Hematopoietic multipotent progenitor cell (in vitro differentiated cells): ENCODE measurements at places on chromosomes 16 and 17.

DNA sequence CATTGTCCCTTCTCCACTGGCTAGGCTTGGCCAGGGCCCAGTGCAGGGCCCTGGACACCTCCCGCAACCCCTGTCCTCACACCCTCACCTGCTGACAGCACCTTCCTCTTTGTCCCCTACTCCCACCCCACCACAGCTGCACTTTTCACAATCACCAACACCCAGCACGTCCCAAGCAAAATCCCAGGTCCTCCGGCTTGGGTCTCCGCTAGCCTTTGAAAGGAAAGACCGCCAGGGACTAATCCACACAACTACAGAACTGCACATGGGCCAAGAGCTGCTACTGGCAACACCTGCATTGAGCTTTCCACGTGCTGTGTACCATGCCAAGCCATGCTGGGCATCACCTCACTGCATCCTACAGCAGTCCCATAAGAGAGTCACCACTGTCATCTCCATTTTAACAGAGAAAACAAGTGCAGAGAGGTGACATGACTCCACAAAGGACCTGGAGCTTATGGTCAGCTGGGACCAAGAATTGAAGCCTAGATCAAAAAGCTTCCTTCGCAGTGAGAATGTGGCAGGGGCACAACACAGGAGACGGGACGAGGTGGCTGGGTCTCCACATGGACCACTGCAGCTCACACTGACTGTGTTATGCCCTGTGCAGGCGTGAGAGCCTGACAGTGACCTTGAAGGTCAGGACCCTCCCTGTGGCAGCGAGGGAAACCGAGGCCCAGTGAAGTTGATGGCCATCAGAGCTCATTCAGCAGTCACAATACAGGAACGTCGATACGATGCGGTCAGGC is 22.5 kb downstream of the FBXO31 start:
- no peak for DNase-seq

DNA sequence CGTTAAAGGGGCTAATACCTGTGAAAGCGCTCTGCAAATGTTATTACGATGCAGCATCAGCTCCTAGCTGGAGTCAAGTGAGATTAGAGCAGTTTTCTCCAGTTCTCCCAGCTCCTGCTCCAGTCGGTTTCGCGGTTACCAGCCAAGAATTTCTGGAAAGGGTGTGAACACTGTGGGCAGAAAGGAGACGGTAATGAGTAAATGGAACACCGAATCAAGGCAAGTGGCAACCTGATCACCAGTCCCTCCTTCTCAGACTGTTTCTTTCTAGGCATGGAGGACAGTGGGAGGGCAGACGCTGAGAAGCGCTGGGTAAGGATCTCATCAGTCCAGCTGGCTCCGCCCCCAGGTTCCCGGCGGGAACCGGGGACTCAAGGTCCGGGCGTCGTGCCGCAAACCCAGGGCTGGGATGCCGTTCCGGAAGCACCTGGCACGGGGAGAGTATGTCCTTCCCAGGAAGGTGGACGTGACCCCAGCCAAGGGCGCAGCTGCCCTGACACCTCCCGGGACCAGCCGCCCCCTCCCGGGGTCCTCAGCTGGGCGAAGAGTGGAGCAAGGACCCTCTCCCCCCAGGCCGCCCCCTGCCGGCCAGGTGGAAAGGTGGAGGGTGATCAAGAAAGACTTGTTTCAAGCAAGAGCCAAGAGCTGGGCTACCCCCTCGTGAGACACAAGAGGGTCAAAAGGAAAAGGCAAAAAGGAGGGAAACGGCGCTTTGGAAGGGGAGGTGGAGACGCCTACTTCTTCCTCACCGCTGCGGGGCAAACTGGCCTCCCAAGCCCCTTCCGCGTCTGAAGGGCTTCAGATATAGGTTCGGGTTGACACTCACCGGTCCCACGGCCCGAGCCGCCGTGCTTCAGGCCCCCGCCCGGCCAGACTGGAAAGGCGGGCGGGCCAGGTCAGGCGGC is 481 bp downstream of the MYO19 start:
- peak; percentile 41 for DNase-seq

GRCh38 chr17:64174686-64175456 is 44.9 kb upstream of the ERN1 start:
- peak; percentile 36 for DNase-seq

DNA sequence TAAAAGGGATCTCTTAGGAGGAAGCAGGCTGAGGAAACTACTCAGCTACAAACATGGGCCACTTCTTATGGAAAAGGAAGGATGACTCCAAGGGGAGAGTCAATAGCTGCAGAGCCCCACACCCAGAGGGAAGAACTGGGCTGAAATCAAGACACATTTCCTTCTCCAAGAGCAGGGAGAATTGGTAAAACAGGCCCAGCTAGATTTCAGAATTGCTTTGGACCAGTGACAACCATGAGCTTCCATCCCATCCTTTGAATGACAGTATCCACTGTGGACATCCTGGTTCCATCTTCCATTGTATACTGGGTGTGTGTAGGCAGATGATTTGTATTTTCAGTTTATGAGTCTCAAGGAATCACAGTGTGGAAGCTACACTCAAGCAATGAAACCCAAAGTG is 267.5 kb downstream of the IRF8 start:
- DNase-seq = no peak

DNA sequence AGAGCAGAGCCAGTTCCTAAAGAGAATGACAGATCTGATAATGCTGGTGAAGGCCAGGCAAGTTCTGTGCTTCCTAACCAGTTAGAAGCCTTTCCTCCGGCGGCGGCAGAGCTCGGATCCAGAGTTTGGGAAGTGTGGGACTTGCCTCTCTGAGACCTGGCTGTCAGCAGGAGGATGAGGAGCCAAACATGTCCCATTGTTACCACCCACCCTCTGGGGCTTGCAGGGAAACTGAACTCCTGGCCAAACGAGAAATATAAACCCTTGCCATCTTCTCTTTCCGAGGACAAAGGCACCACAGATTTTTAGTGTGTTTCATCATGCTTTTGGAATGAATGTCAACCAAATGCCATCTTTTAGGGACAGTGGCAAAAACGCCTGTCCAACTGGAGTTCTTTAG is 80.2 kb upstream of the SMURF2 start:
- no peak for DNase-seq

GRCh38 chr17:43216369-43216761 is 4.7 kb downstream of the TMEM106A start:
- DNase-seq = no peak

- DNase-seq = no peak
Measured at GRCh38 chr16:49488336-49488735, 114.7 kb downstream of the C16orf78 start.

DNA sequence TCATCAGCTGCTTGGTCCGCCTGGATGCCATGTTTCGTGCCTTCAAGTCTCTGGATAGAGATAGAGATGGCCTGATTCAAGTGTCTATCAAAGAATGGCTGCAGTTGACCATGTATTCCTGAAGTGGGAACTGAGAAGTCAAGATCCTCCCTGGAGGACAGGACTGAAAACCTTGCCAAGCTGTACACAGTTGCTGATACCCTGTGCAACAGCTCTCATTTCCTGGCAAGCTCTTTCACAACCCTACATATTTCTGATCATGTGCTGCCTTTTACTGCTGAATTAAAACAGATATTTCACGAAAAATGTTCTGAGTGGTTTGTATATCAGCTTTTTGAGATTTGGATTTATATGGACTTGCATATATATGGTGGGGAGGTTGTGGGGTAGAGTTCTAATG is 898 bp downstream of the CAPNS2 start:
- DNase-seq = no peak

GRCh38 chr17:70446446-70446845 is 277.1 kb downstream of the KCNJ2 start:
- no peak for DNase-seq

DNA sequence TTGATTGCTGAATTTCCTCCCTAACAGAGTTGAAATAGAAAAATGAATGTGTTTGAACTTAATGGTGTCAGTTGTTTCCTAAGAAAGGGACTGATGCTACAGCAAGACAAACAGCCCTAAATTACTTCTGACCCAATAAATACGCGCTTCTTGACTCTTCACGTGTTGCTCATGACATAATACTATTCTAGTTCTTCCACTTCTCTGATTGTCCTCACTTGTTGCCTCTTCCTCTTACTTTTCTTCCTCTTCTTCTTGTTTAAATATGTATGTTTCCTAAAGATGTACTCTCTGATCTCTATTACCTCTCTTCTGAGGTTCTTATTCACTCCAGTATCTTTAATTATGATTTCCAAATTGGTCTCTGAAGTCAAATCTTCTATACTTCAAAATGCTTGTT is 32.4 kb downstream of the RNF43 start:
- DNase-seq = no peak

- DNase-seq = no peak
Measured at GRCh38 chr16:27066668-27067537, at the start of gene C16orf82. TSS of gene C16orf82 (plus strand) at chr16:27066927.

DNA sequence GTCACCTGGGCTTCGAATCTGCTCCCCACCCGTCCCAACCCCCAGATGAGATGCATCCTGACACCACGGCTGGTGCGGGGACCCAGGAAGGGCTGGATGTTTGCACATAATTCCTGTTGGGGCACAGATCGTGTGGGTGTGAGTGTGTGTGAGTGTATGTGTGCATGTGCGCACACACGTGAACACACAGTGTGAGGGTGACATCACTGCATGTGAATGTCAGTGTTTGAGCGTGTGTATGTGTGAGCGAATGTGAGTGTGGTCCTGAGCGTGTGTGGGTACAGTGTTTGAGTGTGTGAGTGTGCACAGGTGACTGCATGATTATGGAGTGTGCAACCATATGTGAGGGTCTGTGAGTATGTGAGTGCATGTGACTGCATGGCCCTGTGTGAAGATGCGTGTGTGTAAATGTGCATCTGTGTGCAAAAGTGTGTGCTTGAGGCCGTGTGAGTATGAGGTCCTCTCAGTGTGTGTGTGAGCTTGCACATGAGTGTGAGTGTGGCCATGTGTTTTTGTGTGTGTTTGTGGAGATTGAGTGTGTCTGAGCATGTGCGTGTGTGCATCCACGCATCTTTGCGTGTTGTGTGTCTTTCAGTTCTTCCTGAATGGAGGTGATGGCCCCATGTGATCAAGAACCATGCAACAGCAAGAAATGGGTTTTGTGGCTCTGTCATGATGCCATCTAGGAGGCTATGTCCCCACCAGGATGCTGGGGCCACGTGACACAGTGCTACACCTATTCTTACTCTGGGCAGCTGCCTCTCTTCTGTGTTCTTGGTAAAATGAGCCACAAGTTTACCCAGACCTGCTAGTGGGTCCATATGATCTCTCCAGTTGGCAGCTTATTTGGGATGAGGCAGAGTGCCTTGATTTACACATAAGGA is 70.5 kb upstream of the GCSH start:
- no peak for DNase-seq

DNA sequence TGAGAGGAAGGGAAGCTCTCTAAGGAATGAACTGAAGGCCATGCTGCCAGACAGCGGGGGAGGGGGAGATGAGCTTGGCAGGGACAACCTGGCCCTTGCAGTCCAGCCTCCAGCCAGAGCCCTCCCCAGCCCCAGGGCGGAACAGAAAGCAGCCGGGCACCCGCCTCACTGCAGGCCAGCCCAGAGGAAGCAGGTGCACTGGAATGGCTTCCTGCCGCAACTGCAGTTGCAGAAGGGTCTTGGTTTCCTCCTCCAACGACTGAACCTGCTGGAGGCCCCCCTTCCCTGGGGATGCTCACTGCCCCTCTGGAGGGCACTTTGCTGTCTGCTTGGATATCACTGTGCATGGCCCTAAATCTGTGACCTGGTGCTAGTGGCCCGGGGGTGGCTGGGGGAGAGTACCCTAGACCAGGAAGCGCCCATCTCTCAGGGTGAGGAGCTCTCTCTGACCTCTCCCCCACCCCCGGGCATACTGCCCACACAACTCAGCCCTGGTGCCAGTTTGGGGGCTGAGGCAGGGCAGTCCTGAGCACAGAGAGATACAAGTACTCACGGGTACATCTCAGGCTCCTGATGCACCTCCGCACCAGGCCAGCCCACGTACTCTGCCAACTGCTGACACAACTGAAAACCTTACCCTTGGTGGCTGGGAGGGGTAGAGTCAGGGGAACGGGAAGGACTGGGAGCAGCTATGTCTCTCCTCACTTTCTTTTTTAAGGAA is 41.1 kb downstream of the MYO18A start:
- DNase-seq = peak; percentile 59

- DNase-seq = no peak
Measured at GRCh38 chr16:76931186-76931585, 259.8 kb upstream of the MON1B start.

DNA sequence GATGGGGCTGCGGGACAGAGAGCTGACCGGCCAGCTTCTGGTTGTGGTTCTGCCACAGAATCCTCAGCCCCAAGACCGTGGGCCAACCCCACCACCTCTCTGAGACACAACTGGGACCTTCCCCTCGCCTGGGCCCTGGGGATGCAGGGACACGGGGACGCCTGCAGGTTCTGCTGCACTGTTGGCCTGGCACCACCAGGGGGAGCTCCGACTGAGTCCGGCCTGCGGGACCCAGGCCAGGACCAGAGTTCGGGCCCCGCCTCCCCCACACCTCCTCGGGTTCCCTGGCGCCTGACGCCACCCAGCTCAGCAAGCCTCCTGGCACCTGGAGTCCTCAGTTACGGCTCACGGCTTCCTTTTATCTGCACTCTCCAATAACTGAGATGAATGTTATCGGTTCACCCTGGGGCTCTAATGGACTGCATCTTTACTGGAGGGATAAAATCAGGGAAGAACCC is 27.3 kb downstream of the TBC1D16 start:
- DNase-seq = peak; percentile 71

DNA sequence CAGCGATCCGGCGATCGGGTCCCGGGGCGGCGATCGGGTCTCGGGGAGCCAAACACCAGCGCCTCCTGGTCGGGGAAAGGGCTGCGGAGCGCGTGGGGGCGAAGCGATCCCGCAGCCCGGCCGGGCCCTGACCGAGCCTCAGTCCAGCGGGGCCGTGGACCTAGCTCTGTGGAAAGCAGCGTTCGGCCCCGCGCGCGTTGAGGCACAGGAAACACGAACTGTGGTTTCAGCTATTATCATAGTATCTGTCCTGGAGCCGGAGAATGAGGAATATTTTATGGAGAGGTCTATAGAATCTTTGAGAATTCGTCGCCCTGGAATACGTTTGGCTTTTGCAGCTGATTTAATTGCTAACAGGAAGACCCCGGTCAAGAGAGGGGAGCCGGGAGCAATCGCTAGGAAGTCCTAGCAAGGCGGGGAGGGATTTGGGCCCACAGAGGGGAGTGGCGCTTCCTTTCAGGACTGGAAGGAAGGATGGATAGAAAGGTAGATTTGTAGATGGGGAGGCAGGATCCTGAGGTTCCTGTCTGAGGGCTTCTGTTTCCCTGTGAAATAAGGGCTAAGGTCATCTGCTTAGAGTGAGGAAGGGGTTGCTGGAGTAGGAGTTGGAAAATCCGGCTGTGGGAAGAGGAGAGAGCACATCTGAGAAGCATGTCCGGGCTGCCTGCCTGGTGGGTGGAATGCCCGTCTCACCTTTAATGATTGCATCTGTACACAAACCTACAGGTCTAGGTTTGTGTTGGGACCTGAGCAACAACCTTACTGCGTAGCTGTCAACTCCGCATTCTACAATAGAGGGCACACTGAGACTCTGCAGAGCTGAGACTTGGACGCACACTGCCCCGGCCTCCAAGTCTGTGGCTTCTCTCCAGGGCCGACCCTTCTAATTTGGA is 770 bp downstream of the CCNF start:
- no peak for DNase-seq
